Thoracic aorta (tissue), 2 donors: ENCODE measurements at places on chromosomes 5 and 9. TPM values are rescaled to one million over a fixed set of nuclear protein-coding genes. Genes with fewer than 3 reads are reported as not detected.

Gene TAF11L10
- total RNA-seq, result not detected

DNA sequence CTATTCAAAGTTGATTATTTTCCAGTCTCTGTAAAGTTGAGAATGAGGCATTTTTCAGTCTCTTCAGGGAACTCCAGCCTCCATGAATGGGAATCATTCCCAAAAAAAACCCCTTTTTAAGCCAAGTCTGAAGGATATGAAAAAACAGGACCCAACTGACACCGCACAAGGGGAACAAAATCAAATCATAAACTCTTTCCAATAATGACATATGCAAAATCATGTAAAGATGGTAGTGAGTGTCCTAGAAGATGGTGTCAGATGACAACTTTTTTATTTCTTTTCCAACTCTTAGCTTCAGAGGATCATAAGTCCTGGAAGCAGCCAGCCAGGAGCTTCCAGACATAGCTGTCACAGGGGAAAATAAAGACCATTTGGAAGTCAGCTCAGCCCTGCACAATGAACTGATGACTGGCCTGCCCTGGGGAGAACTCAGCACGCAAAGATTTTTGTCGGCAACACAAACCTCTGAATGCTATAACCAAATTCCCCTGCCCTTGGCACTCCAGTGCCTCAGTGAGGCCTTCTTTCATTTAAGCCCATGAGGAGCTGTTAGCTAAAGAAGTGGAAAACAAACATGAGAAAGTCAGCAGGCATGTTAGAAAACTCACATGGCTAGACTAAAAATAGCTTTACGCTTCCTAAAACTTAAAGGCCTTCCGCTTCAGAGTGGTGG, 85.4 kb downstream of the SLC1A3 start:
- H3K27ac ChIP-seq, result peak overlapping the region; percentile 44
- DNase-seq, result no peak
- H3K4me1 ChIP-seq, result peaks cover 19% of the 10 kb centered on the region
- H3K27me3 ChIP-seq, result no peaks in the 10 kb centered on the region

- no peak overlapping the region for H3K4me3 ChIP-seq
- H3K4me1 ChIP-seq, result peaks cover 12% of the 10 kb centered on the region
- no peaks in the 10 kb centered on the region for H3K27me3 ChIP-seq
- H3K27ac ChIP-seq, result no peak overlapping the region
- no peak for DNase-seq
Observed at GRCh38 chr5:178116143-178116885, 3.0 kb downstream of the N4BP3 start.

DNA sequence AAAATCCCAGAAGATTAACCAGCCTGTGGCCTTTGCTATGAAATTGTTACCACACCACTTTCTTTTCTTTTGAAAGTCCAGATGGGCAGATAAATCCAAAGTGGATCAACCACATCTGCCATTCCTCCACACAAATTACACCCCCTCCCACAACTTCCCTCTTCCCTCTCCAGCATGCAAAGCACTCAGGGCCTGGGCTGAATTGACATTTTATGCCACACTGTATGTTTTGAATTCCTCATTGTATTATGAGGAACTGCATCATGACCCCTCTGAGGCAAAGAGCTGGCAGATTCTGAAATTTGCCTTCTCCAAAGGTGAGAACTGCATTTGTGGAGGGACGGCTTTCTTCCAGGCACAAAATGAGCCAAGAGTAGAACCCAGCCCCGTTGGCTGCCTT, 589.2 kb upstream of the KLF4 start:
- no peak overlapping the region for H3K4me3 ChIP-seq
- DNase-seq, result no peak
- H3K27me3 ChIP-seq, result no peaks in the 10 kb centered on the region
- H3K4me1 ChIP-seq, result no peaks in the 10 kb centered on the region
- H3K27ac ChIP-seq, result no peak overlapping the region

DNA sequence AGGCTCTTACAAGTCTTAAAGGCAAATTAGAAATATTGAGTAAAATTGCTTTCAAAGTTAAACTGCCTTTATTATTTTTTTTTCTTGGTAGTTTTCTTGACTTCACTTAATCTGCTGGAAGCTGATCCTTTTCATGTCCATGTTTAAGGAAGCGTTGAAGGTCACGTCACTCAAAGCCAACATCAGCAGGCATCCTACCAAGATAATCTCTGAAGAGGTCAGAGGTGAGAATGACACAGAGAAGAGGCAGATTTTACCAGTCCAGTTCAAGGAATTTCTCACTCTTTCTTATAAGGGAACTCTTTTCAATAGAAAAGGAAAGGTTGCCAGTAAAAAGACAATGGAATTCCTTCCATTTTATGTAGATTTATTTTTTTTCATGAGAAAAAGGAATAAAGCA, 259.8 kb downstream of the ANXA1 start:
- H3K27ac ChIP-seq, result no peak overlapping the region
- H3K4me3 ChIP-seq, result no peak overlapping the region
- H3K27me3 ChIP-seq, result no peaks in the 10 kb centered on the region
- no peak for DNase-seq
- H3K36me3 ChIP-seq, result no peaks in the 10 kb centered on the region

DNA sequence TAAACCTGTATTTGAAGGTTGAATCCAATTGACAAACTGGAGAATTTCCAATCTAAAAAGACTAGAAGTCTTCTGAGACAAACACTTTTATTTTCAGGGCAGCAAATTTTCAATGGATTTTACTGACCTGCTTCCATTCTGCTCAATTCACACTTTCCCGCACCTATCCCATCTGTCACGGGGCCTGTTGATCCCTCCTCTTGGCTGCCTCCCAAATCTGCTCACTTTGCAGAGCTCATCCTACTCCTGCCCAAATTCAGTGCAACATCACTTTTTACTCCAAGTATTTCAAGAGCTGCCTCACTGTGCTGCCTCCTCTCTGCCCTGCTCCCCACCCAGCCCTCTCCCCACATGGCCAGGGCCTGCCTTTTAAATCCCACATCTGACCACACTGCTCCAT, 35.1 kb downstream of the GOLM1 start:
- no peaks in the 10 kb centered on the region for H3K27me3 ChIP-seq
- no peak overlapping the region for H3K27ac ChIP-seq
- H3K36me3 ChIP-seq, result no peaks in the 10 kb centered on the region
- DNase-seq, result no peak

DNA sequence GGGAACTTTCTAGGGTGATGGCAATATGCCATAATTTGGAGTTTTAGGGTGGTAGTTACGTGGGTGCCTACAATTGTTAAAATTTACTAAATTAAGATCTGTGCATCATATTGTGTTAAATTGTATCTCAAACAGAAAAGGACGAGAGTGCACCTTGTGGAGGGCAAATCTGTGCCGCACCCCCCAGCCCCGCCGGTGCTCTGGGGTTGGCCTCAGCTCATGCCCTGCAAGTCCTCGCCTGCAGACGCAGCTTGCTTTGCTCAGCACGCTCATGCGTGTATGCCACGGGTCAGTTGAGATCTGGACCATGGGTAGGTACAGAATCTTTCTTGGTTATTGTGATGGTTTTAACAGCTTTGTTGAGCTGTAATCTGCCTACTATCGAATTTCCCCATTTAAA, 33.7 kb upstream of the FCN1 start:
- H3K27ac ChIP-seq, result no peak overlapping the region
- H3K4me1 ChIP-seq, result no peaks in the 10 kb centered on the region
- H3K4me3 ChIP-seq, result no peak overlapping the region
- no peak for DNase-seq
- H3K36me3 ChIP-seq, result no peaks in the 10 kb centered on the region

- no peaks in the 10 kb centered on the region for H3K36me3 ChIP-seq
- no peaks in the 10 kb centered on the region for H3K27me3 ChIP-seq
- DNase-seq, result no peak
- no peak overlapping the region for H3K4me3 ChIP-seq
Observed at GRCh38 chr9:106830527-106831150, 32.3 kb upstream of the ZNF462 start.

DNA sequence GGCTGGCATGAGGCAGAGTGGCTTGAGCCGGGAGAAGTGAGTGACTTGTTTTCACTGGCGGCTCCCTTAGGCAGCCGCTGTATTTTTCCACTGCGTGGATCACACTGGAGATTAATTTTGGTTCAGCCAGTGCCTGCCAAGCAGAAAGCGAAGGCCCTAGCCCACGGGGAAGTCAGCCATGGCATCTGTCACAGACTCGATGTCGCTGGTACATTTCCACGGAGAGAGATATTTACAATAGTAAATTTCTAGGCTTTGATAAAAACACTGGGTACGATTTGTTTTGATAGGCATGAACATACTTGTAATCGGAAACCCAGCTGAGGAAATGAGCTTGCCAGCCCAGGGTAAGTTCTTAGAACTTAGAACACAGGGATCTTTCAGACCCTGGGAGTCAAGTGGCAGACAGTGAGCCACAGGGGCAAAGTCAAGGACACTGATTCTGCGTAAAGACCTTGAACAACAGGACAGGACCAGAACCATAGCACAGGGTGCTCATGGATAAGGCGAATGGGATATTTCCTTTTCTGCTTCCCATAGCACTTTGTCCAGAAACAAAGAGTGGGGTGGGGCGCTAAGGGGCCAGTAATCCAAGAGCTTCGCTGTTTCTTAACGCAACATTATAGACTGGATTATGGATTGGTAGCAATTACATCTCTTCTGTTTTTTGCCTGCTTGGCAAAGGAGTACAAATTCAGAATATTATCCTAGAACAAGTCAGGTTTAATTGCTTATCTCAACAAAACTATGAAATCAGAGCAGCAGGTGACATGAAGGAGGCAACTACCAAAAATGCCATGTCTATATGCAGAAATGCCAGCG, 4.5 kb downstream of the DUSP1 start:
- peaks cover 4% of the 10 kb centered on the region for H3K4me1 ChIP-seq
- H3K27me3 ChIP-seq, result no peaks in the 10 kb centered on the region
- peaks cover 31% of the 10 kb centered on the region for H3K36me3 ChIP-seq

- H3K36me3 ChIP-seq, result no peaks in the 10 kb centered on the region
- no peak for DNase-seq
- H3K27ac ChIP-seq, result no peak overlapping the region
- no peaks in the 10 kb centered on the region for H3K4me1 ChIP-seq
Observed at GRCh38 chr5:119420169-119420568, 32.1 kb upstream of the HSD17B4 start.

GRCh38 chr5:150178262-150178661, 11.6 kb upstream of the SLC6A7 start:
- H3K27me3 ChIP-seq, result no peaks in the 10 kb centered on the region
- peak overlapping the region; percentile 68 for H3K27ac ChIP-seq
- peaks cover 25% of the 10 kb centered on the region for H3K4me1 ChIP-seq
- no peak for DNase-seq
- H3K36me3 ChIP-seq, result no peaks in the 10 kb centered on the region
